ENCODE measurements at places on chromosomes 6 and 20. TPM values are rescaled to one million over a fixed set of nuclear protein-coding genes. Genes with fewer than 3 reads are reported as not detected.

CRISP2 gene
- not detected for total RNA-seq

GRCh38 chr20:57088436-57088835 is 178.0 kb downstream of the BMP7 start:
- DNase-seq, result no peak

DNA sequence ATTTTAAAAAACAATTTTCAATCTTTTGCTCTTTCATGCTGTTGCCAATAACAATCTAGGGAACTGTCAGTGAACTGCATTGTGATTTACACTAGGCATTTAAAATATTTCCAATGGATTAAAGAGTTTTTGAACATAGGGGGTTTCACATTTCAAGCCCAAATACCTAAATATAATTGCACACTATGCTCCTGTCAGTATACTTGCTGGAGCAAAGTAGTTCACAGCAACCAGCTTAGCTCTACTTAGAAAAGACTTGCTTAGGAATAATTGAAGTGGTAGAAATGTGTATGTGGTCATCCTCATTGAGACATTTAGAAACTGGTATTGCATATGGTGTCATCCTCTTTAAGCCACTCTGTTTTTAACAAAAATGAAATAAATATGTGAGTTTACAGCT is 41.7 kb upstream of the REV3L start:
- DNase-seq, result no peak

GRCh38 chr20:49420292-49420691 is 62.2 kb downstream of the KCNB1 start:
- no peak for DNase-seq

BPIFB2 gene
- not detected for total RNA-seq

GRCh38 chr6:113862112-113862511 is 5.0 kb downstream of the MARCKS start:
- DNase-seq, result no peak

GRCh38 chr6:128538763-128539162 is 18.4 kb upstream of the PTPRK start:
- DNase-seq, result no peak

- DNase-seq, result no peak
These were observed 261.0 kb upstream of the RIN2 start for GRCh38 chr20:19497064-19497463.

- no peak for DNase-seq
These were observed 93.3 kb downstream of the PERP start for GRCh38 chr6:138013959-138014358.
